OCI-M1 (cell line): ENCODE measurements at places on chromosomes 6 and 20.

- DNase-seq = no peak
These were observed 207.5 kb upstream of the OPRM1 start for GRCh38 chr6:153831350-153832078.

GRCh38 chr20:24589815-24590177, 120.4 kb downstream of the SYNDIG1 start:
- DNase-seq = no peak

- peak; percentile 9 for DNase-seq
These were observed 31.9 kb downstream of the NTSR1 start for GRCh38 chr20:62740286-62741141.

DNA sequence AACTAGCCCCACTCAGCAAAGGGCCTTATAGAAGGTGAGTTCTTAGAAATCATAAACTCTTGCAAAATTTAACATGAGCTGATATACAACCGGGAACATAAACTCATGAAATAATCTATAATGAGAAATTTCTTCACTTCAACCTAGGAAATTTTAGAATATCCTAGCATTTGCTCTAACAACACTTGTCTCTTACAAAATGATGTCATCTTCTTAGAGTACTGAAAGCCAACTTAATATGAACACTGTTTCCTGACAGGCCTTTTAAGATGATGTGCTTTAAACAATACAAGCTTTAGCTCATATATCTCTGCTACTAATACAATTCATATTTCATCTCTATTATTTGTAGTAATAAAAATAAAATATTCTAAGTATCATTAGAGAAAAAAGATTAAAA, 932 bp downstream of the PACRG start:
- no peak for DNase-seq

DNA sequence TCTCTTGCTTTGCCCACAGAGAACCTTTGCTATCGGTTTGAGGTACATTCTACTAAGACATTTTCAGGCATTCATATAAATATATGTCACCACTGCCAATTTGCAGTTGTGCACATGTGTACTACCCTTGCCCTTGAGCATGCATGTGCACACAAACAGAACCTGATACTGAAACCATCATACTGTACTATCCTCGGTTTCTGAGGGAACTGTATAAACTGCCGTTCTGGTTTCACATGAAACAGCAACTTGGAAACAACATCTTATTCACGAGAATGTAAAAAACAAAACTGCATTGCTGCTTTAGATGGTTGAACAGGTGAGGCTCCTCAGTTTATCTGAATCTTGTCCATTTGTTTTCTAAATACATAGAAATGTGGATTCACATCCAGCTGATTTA, 151.2 kb upstream of the TMEM170B start:
- no peak for DNase-seq

- no peak for DNase-seq
These were observed 46.7 kb downstream of the MARCKS start for GRCh38 chr6:113903666-113904330.

DNA sequence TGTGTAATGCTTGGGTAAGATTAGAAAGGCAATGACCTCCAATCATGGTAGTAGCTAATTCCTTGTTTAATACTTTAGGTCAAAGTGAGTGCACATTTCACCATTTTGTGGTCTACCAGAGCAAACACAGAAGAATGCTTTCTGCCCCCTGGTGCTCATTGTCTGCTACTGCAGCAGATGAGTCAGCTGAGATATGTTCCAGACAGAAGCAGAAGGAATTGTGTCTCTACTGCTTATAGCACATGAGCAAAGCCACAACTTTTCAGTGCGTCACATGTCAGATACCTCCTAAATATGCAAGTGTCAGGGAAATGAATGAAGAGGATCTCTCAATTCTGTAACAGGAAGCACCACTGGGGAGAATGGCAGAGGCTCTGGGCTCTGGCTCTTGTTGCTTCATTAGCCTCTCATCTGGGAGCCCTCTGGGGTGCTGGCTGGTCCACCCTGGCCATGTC, 308.9 kb downstream of the ALDH8A1 start:
- peak; percentile 95 for DNase-seq

DNA sequence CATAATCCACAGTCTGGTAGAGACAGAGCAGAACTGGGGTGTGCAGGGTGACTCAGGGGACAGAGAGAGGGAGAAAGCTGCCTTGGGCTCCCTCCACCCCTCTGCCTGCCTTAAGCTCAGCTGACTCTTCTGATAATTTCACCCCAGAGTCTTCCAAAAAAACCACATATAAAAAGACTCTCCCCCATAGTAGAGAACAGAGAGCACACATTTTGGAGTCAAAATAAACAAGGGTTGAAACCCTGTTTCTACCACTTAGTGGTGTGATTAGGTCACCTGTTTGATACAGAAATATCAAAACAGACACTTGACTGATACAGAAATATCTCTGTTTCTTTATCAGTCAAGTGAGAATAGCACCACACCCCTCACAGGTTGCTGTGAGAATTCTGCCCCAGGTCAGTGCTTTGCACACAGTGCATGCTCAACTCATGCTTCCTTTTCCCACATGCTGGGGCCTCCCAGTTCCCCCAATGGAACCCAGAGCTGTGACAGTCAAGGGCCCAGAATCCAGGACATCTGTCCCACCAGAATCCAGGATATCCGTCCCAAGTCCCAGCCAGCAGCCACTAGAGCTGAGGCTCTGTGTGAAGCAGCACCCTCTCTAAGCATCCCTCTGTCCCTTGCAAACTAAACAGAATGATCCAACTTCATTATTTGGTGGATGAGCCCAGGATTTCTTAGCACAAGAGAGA, 1.2 kb downstream of the TREML2 start:
- peak; percentile 59 for DNase-seq

GRCh38 chr6:144683216-144684070, 398.3 kb downstream of the UTRN start:
- no peak for DNase-seq

GRCh38 chr6:48775157-48775556, 664.2 kb upstream of the PTCHD4 start:
- DNase-seq = no peak

- no peak for DNase-seq
These were observed 177.6 kb upstream of the LRFN2 start for GRCh38 chr6:40764726-40765125.

DNA sequence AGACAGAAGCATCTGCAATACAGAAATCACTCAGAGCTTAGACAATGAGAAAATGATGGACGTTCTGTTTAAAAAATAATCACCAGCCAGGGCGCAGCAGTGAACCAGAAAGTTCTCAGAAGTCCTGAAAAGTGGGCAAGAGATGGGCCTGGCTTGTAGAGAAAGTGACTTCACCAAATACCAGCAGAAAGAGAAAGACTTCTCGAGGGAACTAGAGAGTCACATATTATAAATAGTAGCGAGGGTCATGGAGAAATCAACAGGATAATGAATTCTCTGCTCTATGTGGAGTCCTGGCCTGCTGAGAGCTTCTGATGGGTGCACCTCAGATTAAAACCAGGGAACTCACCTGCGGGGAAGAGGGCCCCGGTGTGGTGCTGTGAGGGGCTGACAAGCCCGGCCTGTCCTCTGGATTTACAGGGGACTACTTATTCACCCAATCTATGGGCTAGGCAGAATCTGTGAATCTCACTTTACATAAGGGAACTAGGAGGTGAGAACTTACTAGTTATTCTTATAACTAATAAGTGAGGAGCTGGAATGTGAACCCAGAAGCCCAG, 5.6 kb upstream of the RAMACL start:
- DNase-seq = no peak

- peak; percentile 24 for DNase-seq
These were observed 51.4 kb downstream of the SRC start for GRCh38 chr20:37397076-37397953.

GRCh38 chr6:56019973-56020372, 144.6 kb upstream of the BMP5 start:
- no peak for DNase-seq

GRCh38 chr20:62501801-62502495, 26.2 kb upstream of the GATA5 start:
- DNase-seq = peak; percentile 35

DNA sequence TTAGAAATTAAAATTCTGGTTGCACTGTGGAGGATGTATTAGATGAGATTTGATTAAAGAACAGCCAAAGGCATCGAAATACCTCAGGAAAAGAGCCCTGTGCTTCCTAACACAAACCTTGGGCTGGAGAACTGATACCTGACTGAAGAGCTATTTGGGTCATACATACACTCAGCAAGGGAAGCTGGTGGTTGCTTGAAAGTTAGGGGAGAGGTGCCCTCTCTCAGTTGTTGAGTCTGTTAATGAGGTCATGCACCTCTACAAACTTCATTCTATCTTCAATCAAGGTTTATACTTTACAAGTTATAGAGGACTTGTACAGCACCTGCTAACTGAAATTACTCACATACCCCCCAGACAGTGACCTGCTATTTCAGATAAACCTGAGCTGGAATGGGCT, 25.5 kb downstream of the FAM184A start:
- no peak for DNase-seq

GRCh38 chr6:35473850-35474130, 5.6 kb downstream of the RPL10A start:
- DNase-seq = no peak

- DNase-seq = no peak
These were observed 16.8 kb upstream of the MYMX start for GRCh38 chr6:44199883-44200282.

DNA sequence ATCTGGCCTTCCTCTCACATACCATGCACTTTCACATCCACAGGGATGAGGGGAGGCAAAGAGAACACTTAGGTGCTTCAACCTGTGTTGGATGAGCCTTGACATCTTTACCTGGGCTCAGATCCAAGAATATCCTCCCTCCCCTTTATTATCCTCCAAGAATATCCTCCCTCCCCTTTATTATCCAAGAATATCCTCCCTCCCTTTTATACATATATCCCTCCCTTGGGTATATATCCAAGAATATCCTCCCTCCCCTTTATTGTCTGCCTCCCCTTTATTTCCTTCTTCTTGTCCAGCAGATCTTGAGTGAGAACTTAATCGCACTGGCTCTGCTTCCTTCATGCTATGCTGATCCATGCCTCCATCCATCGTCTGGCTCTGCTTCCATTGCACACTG, 30.3 kb downstream of the LAMA4 start:
- no peak for DNase-seq

- no peak for DNase-seq
These were observed 42.3 kb downstream of the RPP40 start for GRCh38 chr6:4961322-4962168.

GRCh38 chr6:83574783-83575182, 62.4 kb downstream of the PRSS35 start:
- no peak for DNase-seq

DNA sequence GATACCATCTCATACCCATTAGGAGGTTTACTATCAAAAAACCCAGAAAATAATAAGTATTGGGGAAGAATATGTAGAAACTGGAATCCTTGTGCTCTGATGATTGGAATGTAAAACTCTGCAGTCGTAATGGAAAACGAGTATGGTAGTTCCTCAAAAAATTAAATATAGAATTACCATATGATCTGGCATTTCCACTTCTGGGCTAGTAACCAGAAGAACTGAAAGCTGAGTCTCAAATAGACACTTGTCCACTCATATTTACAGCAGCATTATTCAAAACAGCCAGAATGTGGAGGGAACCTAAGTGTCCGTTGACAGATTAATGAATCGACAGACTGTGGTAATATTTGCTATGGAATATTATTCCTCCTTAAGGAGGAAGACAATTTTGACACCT, 44.3 kb downstream of the FOXC1 start:
- no peak for DNase-seq

- no peak for DNase-seq
These were observed 137.5 kb downstream of the NRN1 start for GRCh38 chr6:5869261-5869660.

- DNase-seq = no peak
These were observed 58.7 kb downstream of the AGPAT4 start for GRCh38 chr6:161215193-161215592.

DNA sequence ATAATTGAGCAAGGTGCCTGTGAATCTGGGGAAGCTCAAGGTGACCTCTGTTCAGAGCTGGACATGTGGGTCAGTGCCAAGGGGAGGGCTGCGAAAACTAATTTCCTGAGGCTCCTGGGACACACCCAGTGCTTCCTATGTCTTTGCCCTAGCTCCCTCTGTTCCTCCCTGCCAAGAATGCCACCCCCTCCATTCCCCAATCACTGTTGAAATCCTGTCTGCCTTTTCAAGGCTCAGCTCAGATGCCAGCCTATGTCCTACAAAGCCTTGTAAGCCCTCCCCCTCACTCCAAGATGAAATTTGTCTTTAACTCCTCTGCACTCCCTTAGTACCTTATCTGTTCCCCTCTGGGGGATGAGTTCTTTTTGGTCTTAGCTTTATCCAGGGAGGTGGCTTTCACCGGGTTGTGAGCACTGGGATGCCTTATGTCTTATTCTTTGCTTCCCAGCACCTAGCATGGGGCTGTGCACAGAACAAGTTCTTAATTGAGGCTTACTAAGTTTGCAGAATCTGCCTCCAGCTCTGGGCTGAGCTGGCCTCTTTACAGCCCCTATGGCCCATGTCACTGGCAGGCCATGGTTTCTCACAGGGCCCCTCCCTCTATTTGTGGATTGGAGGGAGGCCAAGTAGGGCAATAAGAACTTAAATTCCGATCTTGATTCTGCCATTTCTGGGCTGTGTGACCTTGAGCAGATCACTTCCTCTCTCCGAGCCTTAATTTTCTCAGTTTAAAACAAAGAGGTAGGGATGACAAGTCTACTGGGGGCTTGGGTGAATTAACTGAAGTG, 51.5 kb upstream of the EPB41L1 start:
- DNase-seq = peak; percentile 31

DNA sequence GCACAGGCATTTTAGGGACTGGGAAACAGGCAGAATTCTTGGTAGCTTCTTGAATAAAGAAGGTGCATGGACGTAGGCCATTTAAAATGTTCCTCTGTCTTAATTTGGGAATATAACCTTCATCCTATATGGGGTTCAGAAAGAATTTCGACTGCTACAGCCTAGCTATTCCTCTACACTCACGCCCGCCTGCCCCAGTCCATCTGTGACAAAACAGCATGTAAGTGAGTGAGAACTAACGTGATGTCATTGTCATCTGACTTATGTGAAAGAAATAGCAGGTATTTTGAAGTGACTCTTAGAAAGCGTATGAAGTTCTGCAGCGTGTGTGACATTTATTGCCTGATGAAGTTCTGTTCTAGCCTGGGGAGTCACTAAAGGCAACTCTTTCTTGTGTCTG, 52.2 kb upstream of the SLC22A1 start:
- DNase-seq = no peak
